Omental fat pad (tissue), 4 donors: ENCODE measurements at places on chromosomes 11 and 22.

- no peak for DNase-seq
Measured at GRCh38 chr11:65121447-65121864, 478 bp downstream of the FAU start.

GRCh38 chr11:102012946-102013345 lies 34.3 kb upstream of the CFAP300 start:
- DNase-seq = no peak

- no peak for DNase-seq
Measured at GRCh38 chr11:119975561-119976152, 162.3 kb downstream of the TRIM29 start.

GRCh38 chr11:112662554-112662953 lies 298.7 kb upstream of the NCAM1 start:
- no peak for DNase-seq

GRCh38 chr22:49763138-49763537 lies 64.5 kb downstream of the BRD1 start:
- DNase-seq = no peak

DNA sequence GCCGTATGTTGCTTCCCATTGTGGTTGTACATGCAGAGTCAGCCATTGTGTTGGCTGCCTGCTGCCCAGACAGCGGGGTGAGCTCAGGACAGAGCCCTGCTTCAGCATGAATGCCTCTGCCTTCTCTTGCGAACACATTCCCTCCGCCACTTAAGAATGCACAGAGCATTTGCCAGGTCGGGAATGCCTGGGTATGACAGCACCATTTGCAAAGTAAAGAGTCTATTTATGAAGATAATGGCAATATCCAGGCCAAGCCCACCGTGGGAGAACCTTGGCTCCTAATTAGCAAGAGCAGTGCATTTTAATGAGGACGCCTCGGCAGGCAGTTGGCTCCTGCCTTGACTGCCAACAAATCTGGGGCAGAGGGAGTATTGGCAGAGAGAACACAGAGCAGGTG lies 62.5 kb upstream of the SORL1 start:
- DNase-seq = no peak

DNA sequence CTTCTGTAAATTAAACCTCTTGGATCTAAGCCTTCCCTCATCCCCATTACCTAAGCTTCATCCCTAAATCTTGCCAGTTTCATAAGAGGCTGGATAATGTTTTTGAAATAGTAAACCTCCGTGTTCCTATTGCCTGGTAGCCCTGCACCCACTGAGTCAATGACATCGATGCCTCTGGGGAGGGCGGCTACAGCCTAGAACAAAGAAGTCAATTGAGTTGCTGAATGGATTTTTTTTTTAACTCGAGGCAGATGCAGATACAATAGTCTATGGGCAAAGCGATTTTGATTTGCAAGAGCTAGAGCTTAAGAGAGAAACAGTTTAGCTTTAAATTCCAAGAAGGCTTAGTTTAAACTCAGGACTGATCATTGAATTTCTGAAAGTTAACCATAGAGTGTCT lies 121.3 kb downstream of the NECTIN1 start:
- no peak for DNase-seq

- no peak for DNase-seq
Measured at GRCh38 chr11:77779935-77780334, 40.6 kb downstream of the RSF1 start.

- DNase-seq = no peak
Measured at GRCh38 chr22:49909476-49910205, 8.6 kb downstream of the ALG12 start.

- DNase-seq = no peak
Measured at GRCh38 chr22:46970411-46971098, 208.1 kb downstream of the TBC1D22A start.

GRCh38 chr11:66316849-66317251 lies at the start of gene CD248:
CD248 (minus strand) TSS chr11:66317044; CDS start chr11:66317027, 17 bp downstream.
- no peak for DNase-seq

GRCh38 chr22:23225337-23225723 lies 45.0 kb downstream of the BCR start:
- no peak for DNase-seq

GRCh38 chr11:94708176-94708575 lies 60.0 kb upstream of the AMOTL1 start:
- no peak for DNase-seq

DNA sequence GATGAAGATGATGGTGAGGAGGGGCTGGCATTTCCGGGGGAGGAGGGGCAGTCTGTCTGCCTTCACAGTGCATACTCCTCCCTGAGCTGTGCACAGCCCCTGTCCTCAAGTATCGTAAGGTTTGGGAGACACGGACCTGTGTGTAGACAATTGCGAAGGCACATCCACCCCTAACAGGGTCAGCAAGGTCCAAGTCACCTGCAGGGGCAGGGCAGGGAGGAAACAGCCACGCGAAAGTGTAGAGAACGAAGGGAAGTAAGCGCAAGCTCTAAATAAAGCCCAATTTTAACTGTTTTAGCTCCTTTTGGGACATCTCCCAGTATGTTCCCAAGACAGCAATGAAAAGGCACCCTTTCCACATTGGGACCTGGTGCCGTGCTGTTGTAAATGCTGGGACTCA lies 448.2 kb downstream of the TBC1D22A start:
- DNase-seq = no peak

GRCh38 chr22:40654522-40655167 lies 18.1 kb upstream of the MRTFA start:
- DNase-seq = no peak

GRCh38 chr22:44520465-44521094 lies 22.5 kb upstream of the RTL6 start:
- no peak for DNase-seq

DNA sequence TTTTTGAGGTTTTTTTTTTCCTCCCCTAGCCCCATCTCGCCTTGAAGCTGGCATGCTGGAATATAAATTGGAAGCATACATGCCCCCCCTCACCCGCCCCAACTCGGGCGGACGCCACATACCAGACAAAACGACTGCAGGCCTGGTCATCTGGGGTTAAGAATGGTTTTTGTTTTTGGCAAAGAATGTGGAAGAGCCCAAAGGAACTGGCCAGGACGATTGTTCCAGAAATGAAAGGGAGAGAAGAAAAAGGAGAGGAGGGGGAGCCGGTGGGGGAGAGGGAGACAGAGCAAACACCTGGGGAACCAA lies 25.0 kb downstream of the MN1 start:
- DNase-seq = no peak

DNA sequence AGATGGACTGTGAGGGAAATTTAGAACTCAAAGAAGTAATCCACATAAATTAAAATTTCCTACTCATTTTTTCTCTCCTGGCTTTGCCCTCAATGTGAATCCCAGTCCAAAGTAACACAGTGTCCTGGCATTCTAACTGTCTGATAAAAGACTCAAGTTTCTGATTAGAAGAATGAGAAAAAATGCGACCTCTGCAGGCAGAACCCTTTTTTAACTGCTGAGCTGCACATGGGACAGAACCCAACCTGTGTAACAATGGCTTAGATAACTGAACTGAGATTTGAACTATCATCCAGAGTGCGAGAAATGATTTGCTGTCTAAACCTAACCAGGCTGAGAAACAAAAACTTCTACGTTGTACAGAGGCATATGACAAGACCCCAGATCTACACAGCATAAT lies 385.6 kb upstream of the LRRC4C start:
- no peak for DNase-seq

DNA sequence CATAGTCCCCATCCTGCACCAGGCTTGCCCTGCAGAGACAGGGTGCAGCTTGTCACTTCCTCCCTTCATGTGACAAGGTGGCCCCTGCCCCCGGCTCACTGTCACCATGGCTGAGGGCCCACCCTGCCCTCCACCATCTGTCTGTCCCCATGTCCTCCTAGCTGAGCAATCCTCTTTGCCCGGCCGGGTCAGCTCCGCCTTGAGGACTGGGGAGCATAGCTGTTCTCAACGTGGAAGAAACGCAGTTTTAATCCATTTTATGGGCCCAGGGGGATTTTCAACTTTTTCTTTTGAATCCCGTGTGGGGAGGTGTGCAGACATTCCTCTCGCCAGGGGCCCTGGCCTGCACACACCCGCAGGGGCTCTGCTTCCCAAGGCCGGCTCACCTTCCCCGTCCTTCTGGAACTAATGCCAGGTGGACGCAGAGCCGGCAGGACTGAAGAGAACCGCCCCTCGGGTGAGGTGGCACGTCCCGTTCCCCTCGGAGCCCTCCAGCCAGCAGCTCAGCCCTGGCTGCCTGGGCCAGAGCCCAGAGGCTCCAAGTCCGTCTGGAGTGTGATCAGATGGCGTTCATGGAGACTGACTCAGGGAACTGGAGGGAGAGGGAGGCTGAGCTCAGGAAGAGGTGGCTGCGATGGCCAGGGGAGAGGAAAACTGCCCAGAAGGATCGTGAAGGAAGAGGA lies 1108.7 kb downstream of the BRD1 start:
- DNase-seq = no peak

DNA sequence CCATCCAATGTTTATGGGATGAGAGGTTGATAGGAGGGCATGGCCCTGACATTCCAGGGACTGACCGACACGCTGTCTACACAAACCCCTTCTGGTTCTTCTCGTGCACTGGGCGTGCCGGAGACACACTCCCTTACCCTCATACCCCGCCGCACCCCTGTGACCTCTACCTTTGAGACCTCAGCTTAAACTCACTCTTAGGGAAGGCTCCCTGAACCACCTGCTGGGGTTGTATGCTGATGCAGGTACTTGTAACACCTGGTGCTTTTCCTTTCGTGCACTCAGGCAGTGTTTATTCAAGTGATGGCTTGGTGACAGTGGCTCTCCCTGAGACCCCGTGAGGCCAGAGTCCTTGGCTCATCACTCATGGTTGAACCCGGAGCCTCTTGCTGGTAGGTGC lies 12.0 kb downstream of the PPARA start:
- DNase-seq = no peak

DNA sequence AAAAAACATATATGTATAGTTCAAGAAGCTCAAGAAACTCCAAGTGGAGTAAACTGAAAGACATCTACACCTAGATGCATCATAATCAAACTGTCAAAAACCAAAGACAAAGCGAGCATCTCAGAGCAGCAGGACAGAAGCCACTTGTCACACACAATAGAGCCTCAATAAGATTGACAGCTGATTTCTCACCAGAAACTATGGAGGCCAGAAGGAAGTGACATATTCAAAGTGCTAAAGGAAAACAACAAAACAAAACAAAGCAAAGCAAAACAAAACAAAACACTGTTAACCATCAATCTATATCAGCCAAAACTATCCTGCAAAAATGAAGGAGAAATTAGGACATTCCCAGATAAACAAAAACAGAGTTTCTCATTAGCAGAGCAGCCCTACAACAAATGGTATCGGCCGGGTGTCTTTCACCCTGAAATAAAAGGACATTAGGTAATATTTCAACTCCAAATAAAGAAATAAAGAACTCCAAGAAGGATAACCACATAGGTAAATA lies 65.8 kb upstream of the SEPTIN5 start:
- no peak for DNase-seq

- DNase-seq = no peak
Measured at GRCh38 chr11:36097219-36097650, 153.4 kb downstream of the LDLRAD3 start.

- no peak for DNase-seq
Measured at GRCh38 chr11:34921156-34921555, 4.7 kb downstream of the PDHX start.

DNA sequence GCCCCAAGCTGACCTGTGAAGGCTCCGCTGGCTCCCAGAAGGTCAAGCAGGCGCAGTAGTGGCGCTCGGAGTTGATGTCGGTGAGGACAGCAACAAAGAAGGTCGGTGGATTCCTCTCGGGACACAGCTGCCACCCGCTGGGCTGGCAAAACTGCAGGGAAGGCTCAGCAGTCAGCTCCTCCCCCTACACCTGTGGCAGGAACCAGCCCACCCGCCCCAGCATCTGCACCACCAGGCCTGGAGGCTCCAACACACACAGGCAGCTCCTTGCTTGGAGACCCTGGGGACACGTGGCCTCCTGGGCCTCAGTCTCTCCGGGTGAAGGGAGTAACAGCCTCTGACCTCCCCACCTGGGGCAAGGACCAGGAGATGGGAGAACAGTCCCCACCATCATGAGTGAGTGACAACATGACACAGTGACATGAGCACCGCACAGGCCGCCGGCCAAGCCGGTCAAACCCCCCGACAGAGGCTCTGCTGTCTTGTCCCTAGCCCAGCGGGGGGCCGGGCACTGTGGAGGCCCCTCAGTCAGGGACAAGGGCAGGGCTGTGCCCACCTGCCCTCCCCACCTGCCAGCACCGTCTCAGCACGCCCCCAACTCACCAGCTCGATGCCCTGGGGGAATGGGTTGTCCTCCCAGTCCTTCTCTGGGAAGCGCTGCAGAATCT lies 6.9 kb downstream of the SBF1 start:
- DNase-seq = no peak

DNA sequence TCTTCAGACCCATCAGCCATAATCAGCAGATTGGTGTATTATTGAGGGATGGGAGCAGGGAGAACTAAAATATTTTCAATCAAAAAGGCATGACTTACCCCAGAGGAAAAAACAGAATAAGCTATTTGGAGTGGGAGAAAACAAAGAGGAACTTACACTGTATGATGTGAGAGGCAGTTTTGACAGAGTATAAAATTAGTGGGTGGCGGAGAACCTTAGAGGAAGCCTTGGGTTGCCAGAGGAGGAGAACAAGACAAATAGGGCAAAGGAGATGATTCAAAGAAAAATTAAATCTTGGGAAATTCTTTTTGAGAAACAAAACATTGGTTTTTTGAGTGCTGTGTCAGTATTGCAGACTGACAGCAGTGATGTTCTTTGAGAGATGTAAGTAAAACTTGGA lies 285.0 kb downstream of the C11orf87 start:
- no peak for DNase-seq

DNA sequence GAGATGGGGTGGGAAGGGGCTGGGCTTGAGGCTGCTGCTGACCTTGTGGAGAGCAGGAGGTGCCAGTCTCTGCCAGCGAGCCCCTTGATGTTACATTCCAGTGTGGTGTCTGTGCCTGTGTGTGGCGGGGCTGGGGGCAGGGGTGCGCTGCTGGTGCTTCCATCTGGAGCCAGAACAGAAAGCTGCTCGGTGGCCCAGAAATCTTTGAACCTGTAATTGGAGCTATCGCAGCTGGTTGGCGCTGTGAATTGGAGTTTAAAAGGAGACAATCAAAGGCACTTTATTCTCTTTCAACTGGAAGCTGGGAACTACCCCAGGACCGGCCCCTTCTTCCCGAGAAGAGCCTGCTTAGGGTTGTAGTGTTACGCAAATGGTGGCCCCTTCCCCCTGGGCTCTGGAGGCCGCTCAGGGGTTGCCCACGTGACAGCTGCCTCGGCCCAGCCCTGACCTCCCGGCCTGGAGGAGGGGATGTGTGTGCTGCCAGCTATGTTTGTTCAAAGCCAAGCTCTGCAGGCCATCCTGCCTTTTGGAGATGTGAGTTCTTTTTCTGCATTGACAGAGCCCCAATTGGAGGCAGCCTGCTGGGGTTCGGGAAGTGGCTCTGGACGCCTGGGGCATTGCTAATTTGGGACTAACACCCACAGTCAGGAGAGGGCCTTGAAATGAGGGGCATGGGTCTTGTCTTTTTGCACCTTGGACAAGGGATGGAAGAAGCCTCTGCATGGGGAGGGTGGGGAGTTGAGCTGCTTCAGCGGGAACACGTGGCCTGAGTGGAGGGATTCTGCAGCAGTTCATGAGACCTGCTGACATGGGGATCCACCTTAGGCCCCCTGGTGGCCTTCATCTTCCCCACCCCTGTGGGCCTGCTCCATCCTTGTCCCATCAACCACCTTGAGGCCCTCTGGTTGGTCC lies 14.0 kb upstream of the ARSA start:
- no peak for DNase-seq
